ENCODE measurements at places on chromosomes 4 and X. TPM values are rescaled to one million over a fixed set of nuclear protein-coding genes. Genes with fewer than 3 reads are reported as not detected.

DNA sequence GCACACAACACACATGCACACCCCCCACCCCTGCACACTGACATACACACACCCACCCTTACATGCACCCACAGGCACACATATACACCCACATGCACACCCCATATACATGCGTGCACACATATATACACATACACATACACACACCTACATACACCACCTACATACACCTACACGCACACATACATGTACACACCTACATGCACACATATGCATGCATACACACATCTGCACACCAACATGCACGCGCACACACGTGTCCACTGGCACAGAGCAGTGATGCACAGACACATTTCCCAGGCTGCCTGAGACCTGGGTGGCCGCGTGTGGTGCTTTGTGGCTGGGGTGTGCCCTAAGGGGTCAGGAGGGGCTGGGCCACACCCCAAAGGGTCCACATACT lies 31.7 kb downstream of the FGFRL1 start:
- DNase-seq: no peak

DNA sequence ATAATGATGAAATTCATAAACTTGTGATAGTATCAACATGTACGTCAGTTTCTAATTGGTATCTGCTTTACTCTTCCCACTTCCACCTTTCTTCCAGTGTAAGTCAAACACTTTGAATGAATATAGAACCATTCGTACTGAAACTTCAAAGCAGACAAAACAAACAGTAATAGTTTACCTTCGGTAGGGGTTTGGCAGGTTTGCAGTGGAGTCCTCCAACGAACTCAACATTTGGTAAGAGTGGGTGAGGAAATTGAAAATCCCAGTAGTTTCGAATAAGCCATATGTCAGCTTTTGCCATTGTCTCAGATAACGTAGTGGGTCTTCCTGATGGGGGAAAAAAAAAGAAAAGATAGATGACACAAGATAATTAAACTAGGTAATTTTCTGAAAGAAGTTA lies 2.2 kb downstream of the UGT2B4 start:
- DNase-seq: no peak

DNA sequence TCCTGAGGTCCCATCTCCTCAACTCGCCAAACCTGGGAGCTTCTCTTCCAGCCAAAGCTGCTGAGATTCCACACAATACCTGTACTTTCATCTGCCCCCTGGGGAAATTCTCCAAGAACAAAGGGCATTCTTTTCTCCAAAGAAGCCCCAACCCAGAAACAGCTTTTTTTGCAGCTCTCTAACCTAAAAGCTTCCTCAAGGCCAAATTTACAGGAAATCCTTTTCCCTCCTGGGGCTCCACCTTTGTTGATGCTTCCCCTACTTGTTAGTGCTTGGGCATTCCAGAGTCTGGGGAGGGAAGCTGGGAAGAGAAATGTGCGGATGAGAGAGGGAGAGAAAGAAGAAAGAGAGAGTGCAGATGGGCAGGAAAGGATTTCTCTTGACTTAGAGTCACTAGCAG lies 24.3 kb downstream of the ZBTB33 start:
- DNase-seq: no peak

DNA sequence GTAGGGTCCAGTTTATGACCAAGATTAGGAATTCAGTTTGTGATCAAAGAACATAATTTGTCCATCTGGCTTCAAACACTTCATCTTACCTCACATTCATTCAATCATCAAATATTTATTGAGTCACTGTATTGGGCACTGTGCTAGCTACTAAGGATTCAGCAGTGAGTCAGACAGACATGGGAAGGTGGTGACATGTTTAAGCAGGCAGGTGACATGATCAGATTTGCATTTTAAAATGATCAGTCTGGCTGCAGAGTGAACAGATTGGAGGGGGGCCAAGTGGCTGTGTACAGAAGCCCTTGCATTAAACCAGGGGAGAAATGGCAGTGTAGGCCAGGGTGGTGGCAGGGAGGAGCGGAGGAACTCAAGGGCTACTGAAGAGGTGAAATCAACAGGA lies 25.1 kb upstream of the APLN start:
- no peak for DNase-seq

DNA sequence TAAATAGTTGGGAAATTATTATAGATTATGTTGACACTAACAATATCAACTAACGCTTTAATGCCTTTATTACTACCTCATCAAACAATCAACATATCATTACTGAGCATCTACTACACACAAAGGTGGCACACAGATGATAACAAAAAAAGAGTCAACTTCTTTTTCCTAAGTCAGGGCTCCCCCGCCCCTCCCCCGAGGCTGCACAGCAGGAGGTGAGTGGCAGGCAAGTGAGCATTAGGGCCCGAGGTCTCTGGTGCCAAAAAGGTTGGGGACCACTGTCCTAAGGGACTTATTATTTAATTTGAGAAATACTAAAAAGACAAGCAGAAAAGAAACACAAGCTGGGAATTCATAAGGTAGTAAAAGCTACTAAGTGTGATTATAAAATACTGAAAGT lies 50.3 kb upstream of the MCF2 start:
- DNase-seq: no peak

- no peak for DNase-seq
These were observed 594.3 kb upstream of the DIPK2B start for GRCh38 chrX:45794995-45795337.

- no peak for DNase-seq
These were observed 1316.3 kb downstream of the STIM2 start for GRCh38 chr4:28176942-28177341.

GRCh38 chr4:47703956-47704355 lies 133.9 kb downstream of the CORIN start:
- no peak for DNase-seq

GRCh38 chr4:182309877-182310276 lies 66.7 kb downstream of the TENM3 start:
- no peak for DNase-seq

DNA sequence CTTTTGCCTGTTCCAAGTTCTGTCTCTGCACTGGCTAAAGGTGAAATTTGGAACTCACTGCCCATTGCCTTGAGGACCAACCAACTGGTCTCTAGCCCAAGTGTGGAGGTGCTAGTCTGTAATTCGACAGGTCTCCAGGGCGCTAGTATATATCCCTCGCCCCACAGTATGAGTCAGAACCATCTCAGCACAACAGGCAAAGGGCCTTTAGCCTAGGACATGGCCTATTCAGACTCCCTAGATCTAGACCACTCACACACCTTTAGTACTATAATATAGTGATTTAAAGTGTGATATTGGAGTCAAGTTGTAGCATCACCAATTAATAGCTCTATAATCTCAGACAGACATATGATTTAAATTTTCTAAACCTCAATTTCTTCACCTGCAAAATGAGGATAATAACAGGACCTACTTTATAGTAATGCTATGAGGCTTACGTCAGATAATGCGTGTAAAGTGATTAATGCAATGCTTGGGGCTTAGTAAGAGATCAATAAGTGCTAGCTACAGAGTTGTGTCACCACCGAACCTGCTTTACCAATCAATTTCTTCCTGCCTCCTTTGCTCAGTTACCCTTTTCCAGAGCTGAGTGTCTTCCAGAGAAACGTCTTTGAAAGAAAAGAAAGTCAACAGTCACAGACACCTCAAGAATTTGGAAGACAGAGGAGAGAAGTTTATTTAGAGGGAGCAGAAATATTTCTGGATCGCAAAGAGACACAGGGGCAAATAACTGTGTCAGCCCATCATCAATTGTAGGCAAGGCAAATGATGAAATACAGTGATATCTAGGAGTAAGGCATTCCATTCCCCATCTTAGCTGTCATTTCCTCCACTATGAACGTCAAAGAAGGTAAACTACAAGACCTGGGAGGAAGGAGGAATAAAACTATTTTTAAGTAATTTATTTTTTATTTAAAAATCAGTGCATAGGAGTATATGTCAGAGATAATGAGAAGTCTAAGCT lies 2.3 kb downstream of the NOX1 start:
- no peak for DNase-seq

DNA sequence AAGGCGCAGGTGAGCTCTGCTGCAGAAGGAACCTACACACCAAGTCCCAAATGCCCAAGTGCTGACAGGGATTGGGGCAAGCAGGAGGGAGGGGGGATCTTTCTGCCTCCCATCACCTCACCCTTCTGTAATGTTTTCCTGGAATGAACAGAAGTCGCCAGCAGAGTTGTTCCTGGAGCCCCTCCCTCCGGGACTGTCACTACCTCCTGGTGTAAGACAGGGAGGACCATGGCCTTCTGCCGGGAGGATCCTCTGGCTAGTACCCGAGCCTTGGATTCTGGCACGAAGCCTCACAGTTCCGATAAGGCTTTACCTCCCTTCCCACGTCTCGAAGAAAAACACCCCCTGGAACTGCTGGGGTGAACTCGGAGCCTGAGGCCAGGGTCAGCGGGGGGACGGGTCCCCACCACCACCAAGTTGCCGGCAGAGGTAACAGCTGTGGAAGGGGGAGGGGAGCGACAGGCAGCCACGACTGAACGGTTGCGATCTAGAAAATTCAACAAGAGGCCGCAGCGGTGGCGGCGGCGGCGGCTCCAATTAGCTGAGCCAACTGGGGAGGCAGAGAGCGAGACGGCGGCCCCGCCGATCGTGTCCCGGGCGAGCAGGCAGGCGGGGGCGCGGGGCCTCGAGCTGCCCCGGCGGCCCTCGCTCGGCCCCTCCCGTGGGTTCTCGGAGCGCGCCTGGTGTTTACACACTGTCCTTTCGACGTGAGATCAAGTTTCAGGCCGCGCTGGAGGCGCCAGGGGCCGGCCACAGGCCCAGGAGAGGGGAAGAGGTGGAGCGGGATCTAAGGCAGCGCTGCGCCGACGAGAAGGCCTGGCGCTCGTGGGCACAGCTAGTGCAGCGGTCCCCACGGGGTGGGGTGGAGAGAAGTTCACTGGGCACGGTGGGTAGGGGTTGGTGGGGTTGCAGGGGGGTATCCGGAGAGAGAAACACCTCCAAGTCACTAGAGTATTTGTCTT lies 53.7 kb upstream of the BCOR start:
- DNase-seq: no peak

GRCh38 chr4:93217431-93217830 lies 611.1 kb upstream of the ATOH1 start:
- DNase-seq: no peak

Gene HS3ST1
- 0.07 TPM for polyA plus RNA-seq

Gene FAM149A
- 1.4 TPM for polyA plus RNA-seq

Gene SLC16A2
- polyA plus RNA-seq: 19.2 TPM

Gene TMEM164
- 43.7 TPM for polyA plus RNA-seq
